Left renal pelvis (tissue), 4 donors: ENCODE measurements at places on chromosomes 6 and 20. TPM values are rescaled to one million over a fixed set of nuclear protein-coding genes. Genes with fewer than 3 reads are reported as not detected.

DNA sequence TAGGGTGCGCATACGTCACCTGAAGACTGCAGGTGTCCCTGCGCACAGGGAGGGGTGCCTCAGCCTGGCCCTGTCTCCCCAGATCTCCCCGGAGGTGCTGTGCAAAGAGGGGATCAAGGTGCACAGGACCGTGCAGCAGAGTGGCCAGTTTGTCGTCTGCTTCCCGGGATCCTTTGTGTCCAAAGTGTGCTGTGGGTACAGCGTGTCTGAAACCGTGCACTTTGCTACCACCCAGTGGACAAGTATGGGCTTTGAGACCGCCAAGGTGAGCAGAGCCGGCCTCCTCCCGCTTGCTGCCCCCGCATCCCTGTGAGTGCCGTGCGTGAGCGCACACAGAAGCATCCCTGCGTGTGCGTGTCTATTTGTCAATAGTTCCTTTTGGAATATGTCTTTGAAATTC is 150.7 kb downstream of the DTNBP1 start:
- no peak for DNase-seq

DNA sequence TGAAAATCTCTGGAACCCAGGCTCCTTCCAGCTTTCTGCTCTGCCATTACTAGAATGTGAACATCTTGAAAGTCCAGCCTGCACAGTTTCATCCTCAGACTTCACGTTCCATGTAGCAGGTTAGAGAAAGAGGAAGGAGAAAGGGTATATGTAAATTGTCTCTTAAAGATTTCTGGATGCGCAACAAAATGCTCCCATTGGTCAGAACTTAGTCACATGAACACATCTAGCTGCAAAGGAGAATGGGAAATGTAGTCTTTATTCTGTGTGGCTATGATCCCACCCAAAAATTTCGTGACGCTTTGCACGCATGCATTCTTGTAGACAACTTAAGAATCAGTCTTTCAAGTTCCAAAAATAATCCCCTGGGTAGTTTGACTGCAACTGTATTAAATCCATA is 46.4 kb upstream of the CHD6 start:
- no peak for DNase-seq

CST7 gene
- polyA plus RNA-seq = 0.70 TPM

GRCh38 chr6:73409395-73409794 is 14.8 kb downstream of the DDX43 start:
- no peak for DNase-seq

SAYSD1 gene
- 19.6 TPM for polyA plus RNA-seq

GRCh38 chr6:166242888-166243287 is 65.3 kb downstream of the PRR18 start:
- DNase-seq = no peak

GRCh38 chr6:99425647-99426450 is 741 bp upstream of the PNISR start:
- DNase-seq = peak; percentile 82

TBX18 gene
- 7.0 TPM for polyA plus RNA-seq

DNA sequence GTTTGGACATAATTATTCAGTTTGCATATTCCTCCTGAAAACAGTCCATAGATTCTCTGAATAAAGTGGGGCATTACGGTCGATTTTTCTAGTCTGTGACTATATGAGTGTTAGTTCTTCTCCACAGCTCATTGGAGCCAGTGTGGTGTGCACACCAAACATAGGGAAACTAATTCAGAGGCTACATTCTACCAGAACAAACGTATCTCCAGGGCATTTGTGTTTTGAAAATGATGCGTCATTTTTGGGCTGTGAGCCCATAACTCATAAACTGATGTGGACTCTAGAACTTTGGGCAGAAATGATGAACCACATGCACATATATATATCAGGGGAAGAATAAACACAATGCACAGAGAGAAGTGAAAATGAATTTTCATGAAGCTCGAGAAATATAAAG is 41.8 kb downstream of the C6orf58 start:
- DNase-seq = no peak

TRERF1 gene
- 13.0 TPM for polyA plus RNA-seq

DNA sequence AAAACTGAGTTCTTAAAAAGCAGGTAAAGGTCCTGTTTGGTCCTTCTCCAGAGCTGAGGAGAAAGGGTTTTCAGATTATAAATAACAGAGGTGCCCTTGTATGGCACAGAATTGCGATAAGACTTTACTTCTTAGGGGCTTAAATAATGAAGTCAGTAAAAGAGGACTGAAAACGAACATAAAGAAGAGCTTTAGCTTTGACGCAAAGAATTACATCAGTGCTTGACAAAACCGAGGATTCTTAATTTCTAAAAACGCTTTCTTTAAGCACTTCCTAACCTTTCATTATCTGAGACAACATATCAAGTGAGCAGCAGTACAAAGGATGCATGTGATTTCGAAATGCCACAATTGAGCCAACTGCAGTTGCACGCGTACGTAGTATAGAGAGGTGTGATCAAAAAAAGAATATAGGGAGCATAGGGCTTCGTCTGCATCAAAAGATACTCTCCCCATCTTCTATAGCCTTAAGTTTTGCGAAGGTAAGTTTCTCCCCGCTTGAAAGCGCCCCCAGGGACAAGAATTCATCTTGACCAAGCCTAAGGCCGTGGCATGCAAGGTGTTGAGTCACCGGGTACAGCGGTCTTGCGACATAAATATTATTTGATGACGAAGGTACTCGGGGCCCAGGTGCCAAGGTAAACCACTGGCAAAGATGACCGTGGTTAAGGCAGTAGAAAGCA is 778 bp upstream of the LOC128125822 start:
- DNase-seq = no peak

DNA sequence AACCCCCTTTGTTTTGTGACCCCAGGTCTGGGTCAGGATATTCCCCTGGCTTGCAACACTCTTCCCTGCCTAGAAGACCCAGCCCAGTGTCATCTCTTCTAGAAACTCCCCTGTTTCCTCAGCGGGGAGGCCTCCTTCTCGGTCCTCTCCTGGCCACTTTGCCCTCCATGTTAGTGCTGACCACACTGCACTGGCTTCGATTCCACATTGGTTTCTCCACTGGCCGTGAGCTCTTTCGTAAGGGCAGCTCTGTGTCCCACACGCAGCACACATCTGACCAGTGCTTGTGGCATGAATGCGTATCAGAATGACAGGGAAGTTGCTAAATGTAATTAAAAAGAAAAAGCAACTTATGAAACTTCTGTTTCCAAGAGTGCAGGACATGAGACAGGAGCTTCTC is 49.4 kb upstream of the FNDC1 start:
- DNase-seq = no peak

DNA sequence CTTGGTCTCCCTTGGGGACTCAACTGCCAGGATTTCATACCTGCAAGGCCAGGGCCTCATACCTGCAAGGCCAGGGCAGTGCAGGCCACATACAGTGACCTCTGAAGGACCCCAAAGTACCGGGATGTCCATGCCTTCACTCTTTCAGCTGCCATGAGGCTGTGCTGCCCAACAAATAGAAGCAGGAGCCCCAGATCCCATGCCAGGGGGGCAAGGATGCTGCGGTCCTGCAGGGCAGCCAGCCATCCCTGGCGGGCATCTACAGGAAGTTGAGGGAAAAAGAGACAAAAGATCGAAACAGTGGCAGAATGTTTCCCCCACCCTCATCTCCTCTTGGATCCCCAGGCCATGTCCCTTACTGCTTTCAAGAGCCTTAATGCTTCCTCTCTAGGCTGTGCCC is 799 bp downstream of the NRM start:
- DNase-seq = no peak

DNA sequence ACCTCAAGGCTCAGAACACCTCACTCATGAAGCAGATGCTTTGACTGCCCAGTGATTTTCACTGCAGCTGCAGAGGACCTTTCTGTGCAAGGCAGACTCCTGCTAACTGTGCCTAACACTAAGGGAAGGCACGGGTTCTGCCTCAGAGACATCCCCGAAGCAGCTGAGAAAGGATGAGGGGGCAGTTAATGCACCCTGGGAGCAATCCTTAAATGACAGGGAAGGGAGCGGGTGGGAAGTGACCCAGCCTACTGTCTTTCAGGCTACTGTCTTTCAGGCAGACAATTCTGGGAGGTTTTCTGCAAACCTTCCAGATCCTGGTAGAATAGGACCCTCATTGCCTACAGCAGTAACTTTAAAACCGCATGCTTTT is 55.3 kb downstream of the NDUFAF5 start:
- no peak for DNase-seq
